T-helper 1 cell treated with Interleukin-12 subunit alpha and Interleukin-12 subunit beta and Interleukin-4 antibody, amounts not matched to agents 30 ng/mL and 1 ng/mL, for 36 hours (primary cell): ENCODE measurements at places on chromosomes 11 and 22. TPM values are rescaled to one million over a fixed set of nuclear protein-coding genes. Genes with fewer than 3 reads are reported as not detected.

APOBEC3A gene
- not detected in 2 replicates for total RNA-seq

PLAAT2 gene
- total RNA-seq: 0.29 TPM in 1 of 2 replicates, not detected in the other

FERMT3 gene
- 230 and 241 TPM in 2 replicates for total RNA-seq

INS gene
- not detected in 2 replicates for total RNA-seq

ALDH3B1 gene
- total RNA-seq: not detected in 2 replicates

NPAS4 gene
- 0.07 and 0.42 TPM in 2 replicates for total RNA-seq

SLC22A9 gene
- total RNA-seq: not detected in 2 replicates

CDC42BPG gene
- total RNA-seq: 0.42 and 1.0 TPM in 2 replicates

SULT4A1 gene
- not detected in 2 replicates for total RNA-seq

SYCE3 gene
- not detected in 2 replicates for total RNA-seq

OR4P4 gene
- total RNA-seq: not detected in 2 replicates
